ENCODE measurements at places on chromosomes 4 and X.

DNA sequence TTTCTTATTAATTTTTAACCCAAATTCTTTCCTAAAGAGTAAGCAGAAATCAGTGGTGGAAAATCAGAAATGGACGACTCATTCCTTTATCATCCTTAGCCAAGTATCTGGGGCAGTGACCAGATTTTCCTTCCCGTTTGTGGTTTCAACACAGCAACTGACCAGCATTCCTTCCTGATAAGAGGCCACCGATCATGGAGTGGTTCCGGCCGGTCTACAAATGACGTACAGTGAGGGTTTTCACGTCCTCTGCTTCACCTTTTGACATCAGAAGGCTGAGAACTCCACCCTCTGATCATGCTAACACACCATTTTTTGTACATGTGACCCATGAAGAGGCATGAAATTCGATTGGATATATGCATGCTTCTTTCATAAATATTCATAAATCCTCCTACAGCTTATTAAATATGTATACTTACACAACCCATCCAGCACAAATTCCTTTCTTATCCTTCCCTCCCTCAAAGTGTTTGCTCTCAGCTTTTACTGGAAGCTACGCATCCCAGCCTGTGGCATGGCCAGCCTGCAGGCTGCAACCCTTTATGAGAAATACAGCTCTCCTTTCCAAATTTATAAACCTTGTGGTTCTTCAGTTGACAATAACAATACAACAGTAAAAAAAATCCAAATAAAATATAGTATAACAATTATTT is 173.0 kb upstream of the CASK start:
- no peak for DNase-seq

DNA sequence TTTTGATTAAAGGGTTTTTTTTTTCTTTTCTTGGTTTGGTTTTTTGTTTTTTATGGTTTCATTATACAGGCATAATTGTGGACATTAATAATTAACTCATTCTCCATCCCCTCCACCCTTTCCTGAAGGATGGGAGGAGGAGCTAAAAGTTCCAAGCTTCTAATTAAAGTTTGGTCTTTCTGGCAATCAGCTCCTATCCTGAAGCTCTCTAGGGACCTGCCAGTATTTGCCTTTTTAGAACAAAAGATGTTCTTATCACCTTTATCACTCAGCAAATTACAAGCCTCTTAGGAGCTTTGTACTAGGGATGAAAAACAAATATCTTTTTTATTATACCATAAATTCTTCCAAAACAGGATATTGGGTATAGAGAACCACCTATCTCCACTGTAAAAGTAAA is 589.8 kb downstream of the PDHA2 start:
- DNase-seq = no peak

DNA sequence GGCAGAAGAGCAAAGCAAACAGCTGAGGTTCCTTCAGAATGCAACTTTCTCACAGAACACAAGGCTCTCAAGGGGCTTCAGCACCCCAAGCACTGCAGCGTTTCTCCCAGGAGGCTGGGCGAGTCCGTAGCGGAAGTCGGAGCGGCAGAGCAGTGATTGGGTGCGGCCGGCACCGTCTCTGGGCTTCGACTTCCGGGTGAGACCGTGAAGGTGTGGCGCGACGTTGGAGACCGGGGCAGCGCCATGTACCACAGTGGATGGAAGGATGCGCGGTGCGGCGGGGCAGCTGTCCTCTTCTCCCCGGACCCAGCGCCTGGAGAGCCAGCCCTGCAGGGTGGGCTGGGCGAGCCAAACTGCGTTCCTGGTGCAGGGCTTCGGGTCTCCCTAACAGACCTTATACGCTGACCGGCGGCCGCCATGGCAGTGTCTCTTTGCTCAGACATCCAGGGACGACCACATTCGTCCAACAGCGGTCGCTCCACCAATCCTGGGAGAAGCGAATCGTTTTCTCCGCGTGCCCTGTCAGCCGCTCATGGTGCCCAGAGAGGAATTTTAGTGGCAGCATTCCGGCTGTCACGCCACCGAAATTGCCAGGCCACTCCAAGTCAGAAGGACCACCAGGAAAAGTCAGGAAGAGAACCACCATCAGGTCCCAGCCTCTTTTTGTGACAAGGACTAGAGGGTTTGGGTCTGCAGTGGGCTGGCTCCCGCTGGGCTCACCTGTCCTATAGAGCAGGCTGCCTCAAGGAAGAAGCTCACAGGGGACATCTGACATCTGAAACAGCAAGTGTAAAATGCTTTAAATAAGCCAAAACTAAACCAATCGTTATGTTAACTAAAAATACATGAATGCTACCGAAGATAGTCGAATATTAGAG is 20.5 kb downstream of the TRIM61 start:
- DNase-seq = no peak

DNA sequence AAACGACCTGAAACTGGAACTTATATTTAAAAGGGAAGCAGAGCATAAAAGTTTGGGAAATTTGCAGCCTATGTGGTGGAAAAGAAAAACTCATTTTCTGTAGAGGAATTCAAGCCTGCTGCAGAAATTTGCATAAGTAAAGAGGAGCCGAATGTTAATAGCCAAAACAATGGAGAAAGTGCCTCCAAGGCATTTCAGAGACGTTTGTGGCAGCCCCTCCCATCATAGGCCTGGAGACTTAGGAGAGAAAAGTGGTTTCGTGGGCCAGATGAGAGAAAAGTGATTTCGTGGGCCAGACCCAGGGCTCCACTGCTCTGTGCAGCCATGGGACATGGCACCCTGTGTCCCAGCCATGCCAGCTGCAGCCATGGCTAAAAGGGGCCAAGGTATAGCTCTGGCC is 361.9 kb downstream of the PCDH19 start:
- no peak for DNase-seq

- DNase-seq = no peak
Measured at GRCh38 chrX:95427389-95427788, 1257.3 kb upstream of the DIAPH2 start.

DNA sequence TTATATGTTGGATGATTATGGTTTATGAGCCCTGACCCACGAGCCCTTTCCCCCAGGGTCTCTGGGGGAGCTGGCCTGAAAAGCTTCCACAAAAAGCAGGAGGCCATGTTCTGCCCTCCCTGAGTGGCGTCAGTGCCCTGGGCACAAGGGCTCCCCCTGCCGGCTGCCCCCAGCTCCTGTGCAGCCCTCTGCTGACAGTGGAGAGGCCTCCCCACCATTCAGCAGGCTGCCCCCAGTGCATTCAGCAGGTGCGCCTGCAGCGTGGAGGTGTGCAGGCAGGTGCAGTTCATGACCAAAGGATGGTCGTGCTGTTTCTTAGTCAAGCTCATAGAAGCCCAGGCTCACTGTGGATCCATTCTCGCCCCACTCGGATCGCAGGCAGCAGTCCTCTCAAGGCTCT is 12.5 kb upstream of the S100P start:
- peak; percentile 51 for DNase-seq

GRCh38 chr4:7784131-7784870 is 155.4 kb downstream of the AFAP1 start:
- no peak for DNase-seq

GRCh38 chr4:183098019-183098722 is 886 bp upstream of the WWC2 start:
- DNase-seq = no peak

DNA sequence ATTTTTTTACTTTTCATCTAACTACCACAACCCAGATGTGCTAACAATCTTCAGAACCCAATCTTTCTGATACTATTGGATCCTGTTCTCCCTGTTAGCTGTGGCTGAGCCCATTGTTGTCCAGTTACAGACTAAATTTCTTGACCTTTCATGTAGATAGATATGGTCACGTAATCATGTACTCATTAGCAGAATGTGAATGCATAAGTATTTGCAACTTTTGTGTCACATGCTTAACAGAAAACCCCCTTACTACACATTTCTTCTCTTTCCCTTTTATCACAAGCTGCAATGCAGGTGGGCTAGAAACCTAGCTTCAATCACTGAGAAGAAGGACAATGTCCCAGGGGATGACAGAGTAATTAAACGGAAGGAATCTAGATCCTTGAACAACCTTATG is 13.1 kb upstream of the FAM13A start:
- DNase-seq = no peak

DNA sequence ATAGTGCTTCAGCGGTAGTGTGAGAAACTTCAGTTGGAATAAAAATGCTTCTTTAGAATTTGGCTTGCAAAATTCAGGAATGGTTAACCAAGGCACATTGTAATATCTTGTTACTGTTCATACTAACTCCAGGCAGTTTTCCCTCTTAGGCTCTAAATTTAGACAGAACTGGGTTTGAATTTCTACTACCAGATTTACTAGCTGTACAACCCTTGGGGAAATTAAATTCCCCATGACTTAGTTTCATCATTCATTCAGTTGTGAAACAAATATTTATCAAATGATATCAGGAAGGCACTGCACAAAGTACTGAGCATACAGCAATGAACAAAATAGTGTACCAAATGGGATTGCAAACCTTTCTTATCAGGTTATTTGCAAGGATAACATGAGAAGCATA is 135.0 kb upstream of the IL15 start:
- DNase-seq = no peak

Data from hematopoietic multipotent progenitor cell treated with erythropoietin and hydrocortisone succinate and interleukin-3 and kit ligand, for 17 days (in vitro differentiated cells).